ENCODE measurements at places on chromosomes 4 and X.

GRCh38 chr4:29559286-29559685 is 1160.9 kb upstream of the PCDH7 start:
- peak; percentile 50 for DNase-seq

DNA sequence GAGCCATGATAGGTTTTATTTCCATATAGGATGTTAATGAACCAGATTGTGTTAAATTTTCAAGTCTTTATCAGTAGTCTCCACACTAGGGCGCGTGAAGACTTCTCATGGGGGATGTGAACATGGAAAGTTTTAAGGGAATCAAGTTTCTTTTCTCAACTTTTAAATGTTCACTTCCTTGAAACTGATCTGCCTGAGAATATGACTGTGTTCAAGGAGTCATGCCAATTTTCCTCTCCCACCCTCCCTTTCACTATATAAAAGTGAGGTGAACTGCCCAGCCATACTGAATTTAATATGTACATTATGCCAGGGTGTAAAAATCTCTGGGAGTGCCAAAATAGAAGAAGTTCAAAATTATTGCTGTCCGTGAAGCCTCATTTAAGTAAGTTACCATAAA is 30.4 kb upstream of the HPGDS start:
- no peak for DNase-seq

DNA sequence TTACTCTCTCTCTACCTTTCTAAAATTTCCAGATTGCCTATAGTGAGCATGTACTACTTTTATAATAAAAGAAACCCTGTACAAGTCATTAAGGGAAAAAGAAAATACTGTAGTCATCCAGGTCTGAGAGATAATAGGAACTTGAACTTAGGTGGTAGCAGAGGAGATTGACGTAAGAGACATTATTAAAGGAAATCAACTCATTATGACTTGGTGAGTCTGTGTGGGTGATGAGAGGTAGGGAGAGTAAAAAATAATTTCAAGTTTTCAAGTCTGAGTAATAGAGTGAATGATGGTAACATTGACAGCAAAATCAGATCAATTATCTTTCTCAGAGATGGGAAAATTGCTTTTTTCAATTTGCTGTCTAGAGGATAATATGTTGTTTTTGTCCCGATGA is 44.0 kb upstream of the ZCCHC12 start:
- no peak for DNase-seq

DNA sequence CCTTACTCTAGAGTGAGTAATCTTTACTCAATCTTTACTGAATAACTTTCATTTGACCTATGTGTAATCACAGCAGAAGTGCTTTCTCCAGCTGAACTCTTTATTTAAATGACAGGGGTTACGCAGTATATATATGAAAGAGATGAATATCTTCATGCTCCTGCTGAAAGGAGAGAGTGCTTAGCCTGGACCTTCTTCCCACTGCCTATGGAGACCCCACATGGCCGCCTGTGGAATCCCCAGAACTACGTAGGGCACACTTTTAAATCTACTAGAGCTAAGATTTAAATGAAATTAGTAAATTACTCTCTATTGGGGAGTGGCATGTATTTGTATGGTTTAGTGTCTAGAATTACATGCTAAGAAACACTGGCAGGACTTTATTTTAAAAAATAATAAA is 391.2 kb downstream of the ANKRD50 start:
- DNase-seq = peak; percentile 29

- peak; percentile 51 for DNase-seq
These were observed 168.9 kb downstream of the ZNF674 start for GRCh38 chrX:46376246-46376885.

- DNase-seq = no peak
These were observed 27.5 kb downstream of the HUWE1 start for GRCh38 chrX:53659039-53659438.

- DNase-seq = no peak
These were observed 53.1 kb downstream of the GAK start for GRCh38 chr4:878796-879728.

All from kidney (tissue), 22 donors.